Stimulated activated CD8-positive, alpha-beta memory T cell treated with anti-CD3 and anti-CD28 coated beads, Interleukin-15, amount 100 ng/mL, for 4 hours (primary cell): ENCODE measurements at places on chromosomes 1 and 21.

DNA sequence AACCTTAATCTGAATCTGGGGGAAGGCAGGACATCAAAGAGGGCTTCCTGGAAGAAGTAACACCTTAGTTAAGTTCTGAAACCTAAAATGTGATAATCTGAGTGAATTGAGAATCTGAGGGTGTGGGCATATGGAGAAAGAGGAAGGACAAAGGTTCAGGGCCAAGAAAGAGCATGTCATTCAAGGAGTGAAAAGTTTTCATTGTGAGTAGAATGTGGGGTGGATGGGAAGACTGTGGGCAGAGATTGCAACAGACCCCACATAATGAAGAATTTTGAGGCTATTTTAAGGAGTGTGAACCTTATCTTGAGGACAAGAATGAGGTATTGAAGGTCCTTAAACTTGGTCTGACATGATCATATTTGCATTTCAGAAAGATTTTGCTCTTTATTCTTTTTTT, 227.2 kb downstream of the PTGER3 start:
- no peak for DNase-seq

- DNase-seq, result no peak
Measured at GRCh38 chr1:164180824-164181223, 378.2 kb upstream of the PBX1 start.

DNA sequence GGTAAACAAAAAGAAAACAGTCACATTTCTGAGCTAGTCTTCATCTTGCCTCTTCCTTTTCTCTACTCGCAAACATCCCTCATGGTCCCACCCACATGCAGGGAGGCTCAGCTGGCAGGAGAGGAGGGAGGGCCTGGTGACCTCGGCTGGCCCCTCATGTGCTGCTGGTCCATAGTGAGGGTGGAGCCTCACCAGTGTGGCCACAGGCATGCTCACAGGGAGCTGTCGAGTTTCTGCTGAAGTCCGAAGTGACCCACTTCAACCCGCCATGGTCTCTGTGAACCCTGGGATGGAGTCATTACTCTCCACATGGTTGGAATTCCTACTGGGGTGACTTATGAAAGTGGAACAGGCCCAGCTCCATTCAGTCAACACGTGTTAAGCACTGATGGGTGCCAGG, 253.4 kb downstream of the RHOU start:
- DNase-seq, result no peak

DNA sequence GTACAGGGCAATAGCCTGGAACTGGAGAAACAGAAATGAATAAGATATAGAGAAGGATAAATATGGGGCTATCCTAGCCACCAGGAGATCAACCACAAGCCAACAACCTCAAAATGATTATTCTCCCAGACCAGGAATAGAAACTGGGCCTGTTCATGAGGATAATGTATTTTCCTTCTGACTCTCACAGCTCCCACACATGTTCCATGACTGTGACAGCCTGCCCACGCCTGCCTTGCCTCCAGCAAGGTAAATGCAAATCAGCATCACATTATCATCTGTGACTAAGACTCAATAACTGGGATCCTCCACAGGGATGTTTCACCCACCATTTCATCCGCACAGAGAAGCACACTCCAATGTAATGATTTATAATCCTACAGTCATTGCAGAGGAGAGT, 3.3 kb downstream of the ENSA start:
- DNase-seq, result no peak

DNA sequence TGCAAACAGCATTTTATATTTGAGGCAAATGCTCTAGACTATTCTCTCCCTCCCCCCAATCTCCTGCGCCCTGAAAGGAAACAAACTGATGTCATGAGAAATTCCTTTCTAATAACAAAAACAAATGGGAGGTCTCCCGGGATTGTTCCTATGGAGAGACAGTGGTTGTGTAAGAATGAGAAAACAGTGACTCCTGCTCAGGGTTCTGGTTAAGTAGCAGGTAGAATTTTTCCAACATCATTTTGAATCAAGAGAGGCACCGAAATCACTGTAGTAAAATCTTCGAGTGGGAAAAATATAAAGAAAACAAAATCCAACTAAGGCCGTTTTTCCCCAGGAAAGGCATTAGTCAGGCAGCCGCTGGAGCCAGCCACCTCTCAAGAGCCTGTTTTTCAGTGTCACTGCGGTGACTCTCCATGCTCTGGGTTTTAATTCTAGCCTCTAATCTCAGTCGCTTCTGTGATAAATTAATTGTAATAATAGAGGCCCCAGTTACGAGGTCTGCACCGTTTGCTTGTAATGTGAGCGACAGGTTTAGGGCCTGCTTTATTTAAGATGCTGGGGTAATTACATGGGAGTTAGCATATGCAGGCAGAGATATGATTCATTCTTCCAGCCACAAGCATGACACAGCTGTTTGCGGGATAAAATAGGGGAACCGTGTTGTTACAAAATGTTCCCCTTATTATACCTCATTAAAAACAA, 80.3 kb downstream of the RNF220 start:
- DNase-seq, result no peak

DNA sequence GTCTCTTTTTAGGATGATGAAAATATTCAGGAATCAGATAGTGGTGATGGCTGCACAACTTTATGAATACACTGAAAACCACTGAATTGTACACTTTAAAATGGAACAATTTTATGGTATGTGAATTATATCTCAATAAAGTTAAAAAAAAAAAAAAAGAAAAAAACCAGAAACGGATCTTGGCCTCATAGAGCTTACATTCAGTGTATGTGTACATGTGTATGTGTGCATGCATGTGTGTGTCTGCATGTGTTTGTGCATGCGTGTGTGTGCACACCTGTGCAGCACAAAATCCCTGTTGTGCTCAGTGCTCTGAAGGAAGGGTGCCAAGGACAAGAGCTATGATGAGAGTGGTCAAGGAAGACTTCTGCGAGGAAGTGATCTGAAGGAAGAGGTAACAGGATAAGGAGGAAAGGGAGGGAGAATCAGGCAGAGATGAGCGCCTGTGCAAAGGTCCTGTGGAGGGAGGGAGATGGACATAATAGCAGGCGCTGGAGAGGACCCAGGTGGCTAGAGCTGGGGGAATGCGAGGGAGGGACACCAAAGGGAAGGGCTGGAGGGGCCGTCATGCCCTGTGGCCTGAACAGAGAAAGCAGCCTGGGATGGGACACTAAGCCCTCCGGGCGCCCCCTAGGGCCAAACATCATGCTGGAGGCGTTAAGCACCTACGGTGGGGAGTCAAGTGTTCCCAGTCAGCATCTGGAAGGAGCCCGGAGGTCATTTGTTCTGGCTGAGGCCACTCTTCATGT, 25.2 kb downstream of the NKAIN1 start:
- DNase-seq, result no peak

GRCh38 chr1:206797534-206798383, 25.5 kb upstream of the IL10 start:
- DNase-seq, result no peak

DNA sequence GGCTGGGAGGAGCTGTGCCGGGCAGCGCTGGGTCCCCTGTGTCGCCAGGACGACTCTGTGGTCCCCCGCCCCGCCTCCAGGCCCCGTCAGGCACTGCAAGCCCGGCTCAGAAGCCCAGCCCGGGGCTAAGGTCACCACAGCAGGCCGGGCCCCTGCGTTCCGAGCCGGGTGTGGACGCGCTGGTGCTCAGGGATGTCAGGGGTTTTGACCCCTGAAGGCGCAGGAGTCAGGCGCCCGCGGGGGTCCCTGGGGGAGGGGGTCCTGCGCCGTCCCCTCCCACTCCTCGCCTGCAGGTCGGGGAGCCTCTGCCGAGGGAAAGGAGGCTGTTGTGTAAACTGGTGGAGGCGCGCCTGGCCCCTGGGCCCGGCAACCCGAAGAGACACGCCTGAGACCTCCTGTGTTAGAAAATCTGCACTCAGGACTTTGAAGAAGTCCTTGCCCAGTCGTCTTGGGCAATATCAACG, 23.7 kb upstream of the TMEM54 start:
- no peak for DNase-seq

GRCh38 chr1:174158767-174159251, 511 bp upstream of the RABGAP1L start:
- DNase-seq, result no peak

GRCh38 chr1:1306661-1307260, 969 bp downstream of the ACAP3 start:
- no peak for DNase-seq

DNA sequence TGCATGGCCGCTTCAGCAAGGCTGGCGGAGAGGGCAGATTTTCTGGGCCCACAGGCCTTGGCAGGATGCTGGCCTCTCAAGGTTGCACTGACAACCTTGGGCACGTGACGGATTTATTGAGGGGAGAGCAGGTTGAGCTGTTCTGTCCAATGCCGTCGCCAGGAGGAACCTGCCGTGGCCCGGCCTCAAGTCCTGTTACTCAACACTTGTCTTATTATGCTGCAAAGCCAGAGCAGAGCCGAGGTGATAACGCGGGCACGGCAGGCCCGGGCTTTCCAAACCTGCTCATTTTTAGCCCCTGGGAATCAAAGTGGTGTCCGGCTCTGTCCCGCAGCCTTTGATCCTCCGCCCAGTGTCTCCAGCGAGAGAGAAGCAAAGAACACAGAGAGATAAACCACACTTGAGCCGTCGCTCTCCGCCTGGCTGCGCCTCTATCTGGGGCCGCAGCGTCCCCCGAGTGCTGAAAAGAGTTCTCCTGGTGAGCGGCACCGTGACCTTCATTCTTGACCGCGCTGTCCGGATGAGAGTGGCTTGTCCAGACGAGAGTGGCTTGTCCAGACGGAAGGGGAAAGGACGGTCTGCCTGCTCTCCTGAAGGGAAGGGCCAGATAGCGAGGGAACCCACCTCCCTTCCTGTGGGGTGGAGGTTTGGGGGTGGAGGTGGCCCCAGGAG, 162.3 kb upstream of the ARHGEF16 start:
- no peak for DNase-seq

DNA sequence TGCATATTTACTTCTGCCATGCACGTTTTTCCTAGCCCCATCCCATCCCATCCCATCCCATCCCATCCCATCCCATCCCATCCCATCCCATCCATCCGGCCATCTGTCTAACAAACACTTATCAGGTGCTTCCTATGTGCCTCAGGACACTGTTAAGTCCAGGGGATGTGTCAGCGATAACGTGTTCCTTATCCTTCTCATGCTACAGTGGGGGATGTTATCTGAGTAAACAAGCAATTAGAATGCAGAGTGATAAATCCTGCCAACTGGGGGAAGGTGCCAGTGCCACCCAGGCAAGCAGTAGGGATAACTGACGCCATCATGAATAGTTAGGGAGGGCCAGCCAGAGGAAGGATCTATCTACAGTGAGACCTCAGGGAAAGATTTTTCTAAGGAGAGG, 304.2 kb downstream of the CAMTA1 start:
- DNase-seq, result no peak

- DNase-seq, result no peak
Measured at GRCh38 chr1:11797525-11798216, 8.1 kb downstream of the MTHFR start.
